ENCODE measurements at places on chromosomes 1 and 21.

GRCh38 chr1:208163539-208163938, 80.6 kb downstream of the PLXNA2 start:
- no peak for DNase-seq

GRCh38 chr1:173057984-173058383, 7.2 kb upstream of the TNFSF18 start:
- DNase-seq: no peak

DNA sequence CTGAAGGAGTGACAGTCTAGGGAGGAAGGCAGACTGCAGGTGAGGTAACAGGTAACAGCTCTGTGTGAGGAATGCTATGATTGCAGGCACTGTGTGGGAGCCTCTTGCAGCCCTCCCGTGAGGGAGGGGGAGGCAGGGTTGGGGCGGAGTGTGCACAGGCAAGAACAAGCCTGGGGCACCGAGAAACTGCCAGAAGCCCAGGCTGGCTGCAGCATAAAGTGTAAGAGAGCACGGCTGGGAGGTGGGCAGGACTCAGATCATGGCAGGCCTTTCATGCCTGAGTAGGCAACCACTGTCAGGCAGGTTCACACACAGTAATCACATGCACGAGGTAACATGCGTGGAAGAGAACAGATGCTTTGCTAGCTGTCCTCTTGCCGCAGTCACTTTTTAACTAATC, 11.3 kb upstream of the RHEX start:
- no peak for DNase-seq

GRCh38 chr1:202860744-202861419, 28.1 kb downstream of the RABIF start:
- DNase-seq: no peak

DNA sequence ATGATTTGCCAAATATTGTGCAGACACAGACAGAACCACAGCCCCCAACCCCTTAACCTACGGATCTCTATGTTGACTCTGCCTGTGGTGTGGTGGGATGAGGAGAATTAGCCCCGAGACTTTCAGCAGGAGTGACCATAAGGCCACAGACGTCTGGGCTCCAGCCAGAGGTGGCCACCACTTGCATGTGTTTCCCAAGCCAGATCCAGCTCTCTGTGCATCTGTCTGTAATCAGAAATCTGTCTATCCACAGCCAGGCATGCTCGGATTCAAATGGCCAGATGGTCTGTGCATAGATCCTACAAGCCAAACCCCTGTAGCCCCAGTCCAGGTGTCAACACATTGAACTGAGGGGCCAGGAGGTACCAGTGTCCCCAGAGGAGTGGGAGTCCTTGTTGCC, 140.6 kb downstream of the SYF2 start:
- no peak for DNase-seq

- no peak for DNase-seq
Observed at GRCh38 chr1:15337656-15338402, 71.9 kb upstream of the EFHD2 start.

- no peak for DNase-seq
Observed at GRCh38 chr1:40922969-40923368, 56.5 kb upstream of the CTPS1 start.

GRCh38 chr1:32651461-32652073, 559 bp downstream of the RBBP4 start:
- peak; percentile 22 for DNase-seq

DNA sequence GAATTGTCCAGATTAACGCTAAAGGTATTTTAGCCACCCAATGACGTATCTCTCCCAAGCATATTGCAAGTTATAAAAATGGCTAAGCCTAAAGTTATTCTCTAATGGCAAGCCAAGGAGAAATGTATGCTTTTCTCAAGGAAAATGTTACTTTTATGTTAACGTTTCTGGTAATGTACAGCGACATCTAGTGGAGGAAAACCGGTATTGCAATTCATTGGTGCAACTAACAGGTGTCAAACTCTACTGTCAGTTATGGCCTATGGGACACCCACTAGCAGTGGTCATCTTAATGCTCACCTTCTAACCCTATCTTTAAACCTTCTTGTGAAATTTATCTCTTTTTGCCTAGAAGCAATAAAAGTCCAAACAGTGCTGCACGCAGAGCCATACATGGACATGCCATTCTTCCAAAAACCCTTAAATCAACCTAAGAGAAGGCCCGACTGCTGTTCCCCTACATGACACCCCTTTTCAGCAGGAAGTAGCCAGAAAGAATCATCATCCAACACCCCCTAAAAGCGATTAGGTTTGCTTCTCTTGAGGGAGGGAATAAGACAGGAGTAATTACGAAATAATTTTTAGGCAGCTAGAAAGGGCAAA, 68.7 kb upstream of the LRIF1 start:
- peak; percentile 9 for DNase-seq

DNA sequence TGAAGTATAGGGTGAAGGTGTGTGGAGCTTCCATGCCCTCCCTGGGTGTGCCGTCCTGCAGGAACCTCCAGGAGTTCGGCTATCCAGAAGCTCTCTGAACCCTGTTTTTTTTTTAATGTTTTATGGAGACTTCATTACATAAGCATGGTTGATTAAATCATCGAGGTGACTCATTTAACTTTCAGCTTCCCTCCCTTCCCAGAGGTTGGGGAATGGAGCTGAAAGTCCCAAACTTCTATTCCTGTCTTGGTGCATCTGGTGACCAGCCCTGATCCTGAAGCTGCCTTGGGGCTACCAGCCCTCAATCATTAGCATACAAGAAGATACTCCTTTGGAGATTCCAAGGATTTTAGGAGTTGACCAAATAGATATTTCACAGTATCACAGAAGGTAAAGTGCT, 9.5 kb downstream of the RRP15 start:
- no peak for DNase-seq

- no peak for DNase-seq
Observed at GRCh38 chr1:201460814-201461644, 8.0 kb downstream of the PHLDA3 start.

DNA sequence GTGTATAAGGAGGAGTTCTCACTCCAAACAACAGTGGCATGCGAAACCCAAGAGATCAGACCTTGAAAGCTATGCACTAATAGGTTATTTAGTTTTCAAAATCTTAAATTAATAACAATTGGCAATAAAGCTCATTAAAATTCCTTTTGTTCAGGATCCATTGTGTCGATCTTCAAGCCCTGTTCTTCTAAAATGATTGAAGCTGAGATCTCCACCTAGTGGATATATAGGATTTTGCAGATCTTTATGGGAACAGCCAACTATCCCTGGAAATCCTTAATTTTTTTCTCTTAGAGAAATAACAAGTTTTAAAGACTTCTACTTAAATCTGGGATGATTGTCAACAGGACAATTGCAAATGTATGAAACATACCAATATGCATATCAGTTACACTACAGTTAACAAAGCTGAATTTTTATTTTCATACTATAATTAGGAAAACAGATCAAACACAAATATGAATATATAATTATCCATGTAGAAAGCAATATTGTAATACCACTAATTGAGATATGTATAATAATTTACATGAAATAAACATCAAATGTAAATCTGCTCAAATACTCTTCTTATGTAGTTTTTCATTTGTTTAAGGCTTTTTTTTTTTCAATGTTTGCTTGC, 43.3 kb downstream of the LRRC53 start:
- no peak for DNase-seq

- DNase-seq: no peak
Observed at GRCh38 chr1:107363154-107363553, 222.3 kb downstream of the NTNG1 start.

GRCh38 chr21:40638466-40639251, 208.3 kb downstream of the DSCAM start:
- DNase-seq: no peak

GRCh38 chr21:37365517-37366481, 774 bp upstream of the DYRK1A start:
- peak; percentile 61 for DNase-seq

DNA sequence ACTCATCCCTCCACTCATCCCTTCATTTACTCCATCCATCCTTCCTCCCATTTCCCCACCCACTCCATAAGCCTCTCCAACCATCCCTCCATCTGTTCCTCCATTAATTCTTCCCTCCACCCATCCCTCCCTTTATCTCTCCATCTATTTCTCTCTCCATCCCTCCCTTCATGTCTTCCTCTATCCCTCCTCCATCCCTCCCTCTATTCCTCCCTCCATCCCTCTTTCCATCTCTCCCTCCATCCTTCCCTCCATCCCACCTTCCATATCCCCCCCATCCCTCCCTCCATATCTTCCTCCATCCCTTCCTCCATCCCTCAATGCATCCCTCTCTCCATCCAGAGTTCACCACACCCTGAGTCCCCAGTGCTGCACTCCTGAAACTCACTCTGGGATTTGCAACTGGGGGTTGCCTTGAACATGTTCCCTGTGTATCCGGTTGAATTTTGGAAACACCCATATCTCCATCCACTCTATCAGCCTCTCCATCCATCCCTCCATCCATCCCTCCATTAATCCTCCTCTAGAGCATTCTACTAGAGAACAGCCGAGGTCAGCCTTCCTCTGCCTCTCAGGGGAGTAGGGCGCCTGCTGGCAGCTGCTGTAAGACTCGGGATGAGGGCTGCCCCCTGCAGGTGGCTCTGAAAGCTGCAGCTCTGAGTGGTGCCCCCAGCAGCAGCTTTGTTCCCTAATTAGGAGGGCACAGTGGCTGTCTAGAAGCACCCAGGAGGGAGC, 39.4 kb downstream of the ABCG1 start:
- DNase-seq: peak; percentile 69

- peak; percentile 21 for DNase-seq
Observed at GRCh38 chr1:61081144-61081685, 1.1 kb upstream of the NFIA start.

GRCh38 chr1:234144901-234145300, 228.4 kb upstream of the COA6 start:
- no peak for DNase-seq

- peak; percentile 51 for DNase-seq
Observed at GRCh38 chr1:158654571-158654970, 31.9 kb downstream of the SPTA1 start.

DNA sequence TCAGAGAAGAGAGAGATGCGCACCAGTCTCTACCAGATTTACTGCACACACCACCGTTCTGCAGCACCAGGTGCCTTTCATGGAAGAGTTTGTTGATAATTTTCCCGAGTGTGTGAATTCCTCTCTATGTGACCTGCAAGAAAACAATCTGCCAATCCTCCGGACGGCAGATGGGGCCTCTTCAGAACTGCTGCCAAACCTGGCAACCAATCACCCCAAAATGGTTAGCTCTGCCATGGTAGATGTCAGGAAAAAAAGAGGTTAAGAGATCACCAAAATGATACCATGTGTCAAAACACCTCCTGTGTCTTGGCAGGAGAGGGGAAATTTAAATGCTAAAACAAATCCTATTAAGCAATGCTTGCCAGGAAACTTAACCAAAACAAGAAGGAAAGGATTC, 96.5 kb downstream of the DAB1 start:
- DNase-seq: no peak

DNA sequence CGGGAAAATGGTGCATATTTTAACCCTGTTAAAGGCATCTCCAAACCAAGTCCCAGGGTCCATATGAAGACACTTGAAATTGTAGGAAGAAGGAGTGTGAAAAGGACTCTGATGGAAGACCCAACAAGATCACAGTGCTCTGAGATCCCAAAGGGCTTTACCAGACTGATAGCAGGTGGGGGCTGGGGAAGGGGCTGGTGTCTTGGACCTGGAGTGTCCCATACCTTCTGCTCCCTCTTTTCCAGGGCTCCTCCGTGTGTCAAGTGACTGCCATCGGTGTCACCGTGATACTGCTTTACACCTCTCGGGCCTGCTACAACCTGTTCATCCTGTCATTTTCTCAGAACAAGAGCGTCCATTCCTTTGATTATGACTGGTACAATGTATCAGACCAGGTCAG, 37.3 kb downstream of the GPR137B start:
- DNase-seq: no peak

DNA sequence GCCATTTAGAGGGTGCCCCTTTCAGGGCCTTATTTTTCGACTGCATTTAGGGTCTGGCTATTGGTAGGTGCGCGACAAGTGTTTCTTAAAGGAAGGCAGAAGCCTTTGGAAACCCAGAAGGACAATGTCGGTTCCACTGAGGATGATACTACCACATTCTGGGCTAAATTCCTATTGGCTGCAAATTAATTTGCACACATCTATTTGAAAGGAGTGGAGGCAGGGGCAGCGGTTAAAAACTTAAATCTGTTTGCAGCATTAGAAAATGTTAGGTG, 1.1 kb downstream of the PATJ start:
- DNase-seq: no peak

- DNase-seq: no peak
Observed at GRCh38 chr1:242602001-242602400, 77.5 kb upstream of the PLD5 start.

DNA sequence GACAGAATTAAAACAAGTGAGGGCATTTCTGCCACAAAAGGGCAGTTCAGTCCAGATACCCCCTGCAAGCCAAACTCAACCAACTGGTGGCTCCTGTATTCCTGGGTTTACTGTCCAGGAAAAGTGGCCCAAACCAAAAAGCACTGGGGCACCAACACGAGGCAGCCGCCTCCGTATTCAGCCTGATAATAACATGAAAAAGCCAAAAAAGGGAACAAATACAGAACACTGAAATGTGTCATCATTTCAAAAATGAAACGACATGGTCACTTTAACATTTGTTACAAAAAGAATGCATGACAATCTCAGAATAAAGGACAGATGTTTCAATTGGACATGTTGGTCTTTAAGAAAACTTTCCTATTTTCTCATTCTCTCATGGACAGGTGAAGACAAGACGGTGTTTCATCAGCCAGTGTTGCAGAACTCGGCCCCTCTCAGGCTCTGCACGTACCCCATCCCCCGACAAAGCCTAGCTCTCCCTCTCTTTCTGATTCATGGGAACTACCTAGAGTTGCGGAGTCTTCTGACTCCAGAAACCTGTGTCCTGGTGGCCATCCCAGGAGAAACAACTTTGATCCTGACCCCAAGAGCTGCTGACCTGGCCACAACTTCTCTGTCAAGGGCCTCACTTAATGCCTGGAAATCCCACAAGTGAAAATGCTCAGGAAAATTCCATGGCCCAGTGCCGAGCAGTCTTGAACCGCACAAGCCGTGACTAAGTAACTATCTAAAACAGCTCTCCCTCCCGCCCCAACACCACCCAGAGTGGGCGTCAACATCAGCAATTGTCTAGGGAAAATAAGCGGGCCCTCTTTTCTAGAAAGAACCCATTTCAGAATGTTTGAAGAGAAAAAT, 27.1 kb downstream of the ZBTB17 start:
- DNase-seq: no peak

DNA sequence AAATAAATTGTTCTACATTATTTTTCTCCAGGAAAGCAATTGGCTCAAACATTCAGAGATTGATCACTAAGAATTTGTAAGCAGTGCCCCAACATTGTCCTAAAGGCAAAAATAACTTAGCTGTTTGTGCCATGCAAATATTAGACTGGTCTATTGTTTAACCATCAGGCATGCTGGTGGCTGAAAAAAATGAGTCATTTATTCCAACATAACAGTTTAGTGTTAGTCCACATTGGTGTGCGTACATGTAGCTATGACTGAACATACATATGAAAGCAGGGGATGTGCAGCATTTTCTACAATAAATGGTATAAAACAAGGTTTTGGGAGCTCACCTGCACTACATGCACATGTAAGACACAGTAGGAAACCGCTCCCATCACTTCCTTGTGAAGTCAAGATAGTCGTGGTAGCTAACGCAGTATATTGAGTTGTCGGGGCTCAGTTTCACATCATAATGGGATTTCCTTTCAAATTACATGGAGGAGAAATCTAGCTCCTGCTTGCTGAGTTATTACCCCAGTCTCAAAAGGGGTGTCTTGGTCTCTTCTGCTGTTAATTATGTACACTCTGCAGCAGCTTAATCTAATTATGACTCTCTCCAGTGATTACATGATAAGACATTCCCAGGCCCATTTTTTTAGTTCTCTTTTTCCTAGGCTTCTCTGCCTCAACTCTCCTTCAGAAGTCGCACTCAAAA, 199.4 kb downstream of the LYPLAL1 start:
- no peak for DNase-seq
